ENCODE measurements at places on chromosomes 1 and 21. TPM values are rescaled to one million over a fixed set of nuclear protein-coding genes. Genes with fewer than 3 reads are reported as not detected.

DNA sequence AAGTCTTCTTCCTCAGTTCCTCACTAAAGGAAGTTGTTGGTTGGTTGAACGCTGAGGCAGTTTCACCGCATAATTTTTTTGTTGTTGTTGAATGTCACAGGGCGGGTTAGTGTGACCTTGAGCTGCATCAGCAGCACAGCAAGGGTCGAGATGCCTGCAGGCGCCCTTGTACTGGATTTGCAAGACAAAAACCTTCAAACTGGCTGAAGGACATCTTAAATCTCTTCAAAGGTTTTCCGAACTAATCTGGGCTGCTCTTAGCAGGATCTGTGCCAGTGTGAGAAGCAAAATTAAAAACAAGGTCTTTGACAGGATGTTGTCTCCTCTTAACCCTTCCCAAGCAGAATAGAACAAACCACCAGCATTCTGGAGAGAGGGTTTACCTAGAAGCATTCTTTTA, 59.4 kb downstream of the NRIP1 start:
- DNase-seq, result no peak

DNA sequence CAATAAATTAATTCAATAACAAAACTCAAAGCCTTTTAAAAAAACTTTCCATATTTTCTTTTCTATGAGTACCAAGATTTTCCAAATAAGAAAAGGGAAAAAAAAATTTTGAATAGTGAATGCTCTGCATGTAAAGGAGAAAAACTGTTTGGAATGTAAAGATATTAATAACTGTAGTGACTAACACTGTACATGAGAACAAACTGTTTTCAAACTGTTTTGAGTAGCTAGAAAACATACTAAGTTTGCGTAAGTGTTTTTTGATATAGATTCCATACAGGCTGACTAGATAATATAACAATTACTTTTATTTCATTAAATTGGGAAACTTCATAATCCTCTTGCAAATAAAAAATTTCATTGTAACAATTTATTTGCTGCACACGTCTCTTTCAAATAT, 150.5 kb downstream of the DPYD start:
- no peak for DNase-seq

GRCh38 chr1:226201029-226201593, 14.6 kb upstream of the ACBD3 start:
- no peak for DNase-seq

MYOG gene
- 11.0 TPM for total RNA-seq

PCSK9 gene
- 11.1 TPM for total RNA-seq

OR2T29 gene
- total RNA-seq, result not detected

PDPN gene
- total RNA-seq, result 5.3 TPM

RNU1-3 gene
- 34,682 TPM for total RNA-seq

HMGCS2 gene
- total RNA-seq, result 0.89 TPM

VAV3 gene
- 39.3 TPM for total RNA-seq

RNU1-1 gene
- total RNA-seq, result 34,682 TPM
